Lung (tissue), 17 donors: ENCODE measurements at places on chromosomes 4 and X. TPM values are rescaled to one million over a fixed set of nuclear protein-coding genes. Genes with fewer than 3 reads are reported as not detected.

Gene SPARCL1
- 422 TPM for total RNA-seq

Gene FGA
- total RNA-seq, result 56.1 TPM

Gene CCNA2
- total RNA-seq, result 8.8 TPM

Gene ZXDB
- total RNA-seq, result 13.2 TPM

Gene CHRNA9
- total RNA-seq, result not detected

Gene KLF8
- total RNA-seq, result 12.6 TPM

Gene CT45A5
- 1.00 TPM for total RNA-seq

Gene SMARCA1
- total RNA-seq, result 21.3 TPM

Gene RHOXF2
- not detected for total RNA-seq

Gene FAM47E
- 6.3 TPM for total RNA-seq

Gene TEX13D
- not detected for total RNA-seq

GRCh38 chrX:147351644-147352043 is 537.1 kb upstream of the CXorf51A start:
- H3K36me3 ChIP-seq, result no peaks in the 10 kb centered on the region
- no peak overlapping the region for H3K4me3 ChIP-seq
- H3K27me3 ChIP-seq, result no peaks in the 10 kb centered on the region
- H3K27ac ChIP-seq, result no peak overlapping the region
- no peaks in the 10 kb centered on the region for H3K4me1 ChIP-seq

- H3K4me1 ChIP-seq, result peaks cover 3% of the 10 kb centered on the region
- DNase-seq, result no peak
- H3K36me3 ChIP-seq, result no peaks in the 10 kb centered on the region
- no peak overlapping the region for H3K27ac ChIP-seq
These were observed 8.5 kb upstream of the PTTG2 start for GRCh38 chr4:37951461-37952352.

- no peak for DNase-seq
- H3K27me3 ChIP-seq, result no peaks in the 10 kb centered on the region
- no peaks in the 10 kb centered on the region for H3K36me3 ChIP-seq
- H3K4me1 ChIP-seq, result no peaks in the 10 kb centered on the region
- H3K4me3 ChIP-seq, result no peak overlapping the region
These were observed 58.9 kb upstream of the SPP1 start for GRCh38 chr4:87916626-87917025.

GRCh38 chrX:11214346-11215190 is 78.6 kb upstream of the AMELX start:
- no peak overlapping the region for H3K27ac ChIP-seq
- peaks cover 7% of the 10 kb centered on the region for H3K27me3 ChIP-seq
- H3K36me3 ChIP-seq, result no peaks in the 10 kb centered on the region
- no peaks in the 10 kb centered on the region for H3K4me1 ChIP-seq

DNA sequence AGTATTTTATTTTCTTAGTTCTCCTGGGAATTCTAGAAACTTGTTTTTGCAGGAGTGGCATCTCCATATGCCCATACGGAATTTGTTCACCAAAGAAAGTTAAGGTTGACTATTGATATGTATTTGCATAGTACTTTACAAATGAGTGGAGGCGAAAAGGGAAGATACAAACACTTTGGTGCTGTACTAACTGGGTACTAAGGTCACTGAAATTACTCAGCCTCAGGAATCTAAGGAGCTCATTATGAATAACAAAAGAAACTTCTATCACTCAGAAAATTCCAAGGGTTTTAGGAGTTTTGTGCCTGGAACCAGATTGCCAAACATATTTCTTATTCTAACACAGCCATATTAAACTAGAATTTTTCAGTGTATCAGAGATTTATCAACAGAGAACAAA is 27.4 kb upstream of the TMPRSS11B start:
- no peak overlapping the region for H3K27ac ChIP-seq
- no peaks in the 10 kb centered on the region for H3K27me3 ChIP-seq
- no peak overlapping the region for H3K4me3 ChIP-seq
- H3K36me3 ChIP-seq, result no peaks in the 10 kb centered on the region

GRCh38 chr4:48499551-48500066 is 9.6 kb downstream of the ZAR1 start:
- H3K36me3 ChIP-seq, result peaks cover 12% of the 10 kb centered on the region

DNA sequence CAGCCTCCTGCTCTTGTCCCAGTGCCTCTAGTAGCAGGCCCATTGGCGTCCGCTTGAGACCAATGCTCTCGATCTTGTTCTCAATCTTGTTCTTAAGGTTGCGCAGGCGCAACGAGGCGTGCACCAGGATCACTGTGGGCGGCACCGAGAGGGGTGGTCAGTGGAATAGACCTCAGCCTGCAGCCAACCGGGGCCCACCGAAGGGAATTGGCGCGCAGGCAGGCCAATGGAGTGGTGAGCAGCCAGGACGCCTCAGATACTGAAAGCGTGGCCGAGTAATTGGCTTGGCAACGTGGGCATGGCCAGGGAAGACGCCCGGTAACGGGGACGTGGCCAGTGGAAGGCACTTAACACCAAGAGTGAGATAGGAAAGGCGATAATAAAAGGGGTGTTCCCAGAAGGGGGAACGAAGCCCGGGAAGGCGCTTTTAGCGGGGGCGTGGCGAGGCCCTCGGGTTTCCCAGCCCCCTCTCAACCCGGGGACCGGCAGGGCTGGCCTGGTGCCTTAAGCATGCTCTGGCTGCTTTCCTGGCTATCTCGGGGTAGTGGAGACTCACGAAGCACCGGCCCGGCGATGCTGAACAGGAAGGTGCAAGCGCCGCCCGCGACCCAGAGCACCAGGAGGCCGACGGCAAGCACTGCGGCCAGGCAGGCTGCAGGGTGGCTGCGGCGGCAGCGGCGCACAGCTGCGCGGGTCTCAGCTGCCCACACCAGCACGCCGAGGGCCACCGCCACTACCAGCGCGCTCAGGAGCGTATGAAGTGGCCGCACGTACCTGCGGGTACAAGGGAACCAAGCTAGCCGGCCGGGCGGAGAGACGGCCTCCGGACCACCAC is 1.7 kb downstream of the PRAF2 start:
- H3K27ac ChIP-seq, result peak overlapping the region; percentile 49
- no peaks in the 10 kb centered on the region for H3K27me3 ChIP-seq
- peaks cover 11% of the 10 kb centered on the region for H3K36me3 ChIP-seq
- peak; percentile 90 for DNase-seq
- no peaks in the 10 kb centered on the region for H3K4me1 ChIP-seq
- H3K4me3 ChIP-seq, result no peak overlapping the region

DNA sequence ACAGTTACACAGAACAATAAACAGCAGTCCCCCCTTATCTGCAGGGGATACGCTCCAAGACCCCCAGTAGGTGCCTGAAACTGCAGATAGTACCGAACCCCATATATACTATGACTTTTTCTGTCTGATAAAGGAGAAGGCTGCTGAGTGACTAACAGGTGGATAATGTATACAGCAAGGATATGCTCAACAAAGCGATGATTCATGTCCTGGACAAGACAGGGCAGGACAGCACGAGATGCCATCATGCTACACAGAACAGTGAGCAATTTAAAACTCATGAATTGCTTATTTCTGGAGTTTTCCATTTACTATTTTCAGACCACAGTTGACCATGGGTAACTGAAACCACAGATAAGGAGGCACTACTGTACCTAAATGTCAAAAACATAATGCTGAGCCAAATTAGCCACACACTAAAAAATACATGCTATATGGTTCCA is 76.1 kb downstream of the MANBA start:
- H3K27ac ChIP-seq, result no peak overlapping the region
- peaks cover 6% of the 10 kb centered on the region for H3K4me1 ChIP-seq
- H3K27me3 ChIP-seq, result no peaks in the 10 kb centered on the region

GRCh38 chr4:1153567-1154090 is 18.8 kb downstream of the SPON2 start:
- no peaks in the 10 kb centered on the region for H3K36me3 ChIP-seq
- H3K27ac ChIP-seq, result no peak overlapping the region
- H3K27me3 ChIP-seq, result no peaks in the 10 kb centered on the region
- H3K4me3 ChIP-seq, result no peak overlapping the region
- no peaks in the 10 kb centered on the region for H3K4me1 ChIP-seq

- no peaks in the 10 kb centered on the region for H3K36me3 ChIP-seq
- no peak overlapping the region for H3K27ac ChIP-seq
- no peaks in the 10 kb centered on the region for H3K27me3 ChIP-seq
- H3K4me1 ChIP-seq, result peaks cover 2% of the 10 kb centered on the region
- no peak overlapping the region for H3K4me3 ChIP-seq
These were observed 68.3 kb downstream of the AFAP1 start for GRCh38 chr4:7871356-7871755.

GRCh38 chrX:154436374-154436982 is 476 bp upstream of the GDI1 start:
- H3K4me3 ChIP-seq, result no peak overlapping the region
- peak overlapping the region; percentile 85 for H3K27ac ChIP-seq
- peaks cover 3% of the 10 kb centered on the region for H3K4me1 ChIP-seq
- H3K36me3 ChIP-seq, result peaks cover 13% of the 10 kb centered on the region

- no peaks in the 10 kb centered on the region for H3K27me3 ChIP-seq
- H3K36me3 ChIP-seq, result no peaks in the 10 kb centered on the region
- no peaks in the 10 kb centered on the region for H3K4me1 ChIP-seq
- H3K27ac ChIP-seq, result no peak overlapping the region
- H3K4me3 ChIP-seq, result no peak overlapping the region
These were observed 52.9 kb downstream of the ARHGAP24 start for GRCh38 chr4:85527815-85528214.

DNA sequence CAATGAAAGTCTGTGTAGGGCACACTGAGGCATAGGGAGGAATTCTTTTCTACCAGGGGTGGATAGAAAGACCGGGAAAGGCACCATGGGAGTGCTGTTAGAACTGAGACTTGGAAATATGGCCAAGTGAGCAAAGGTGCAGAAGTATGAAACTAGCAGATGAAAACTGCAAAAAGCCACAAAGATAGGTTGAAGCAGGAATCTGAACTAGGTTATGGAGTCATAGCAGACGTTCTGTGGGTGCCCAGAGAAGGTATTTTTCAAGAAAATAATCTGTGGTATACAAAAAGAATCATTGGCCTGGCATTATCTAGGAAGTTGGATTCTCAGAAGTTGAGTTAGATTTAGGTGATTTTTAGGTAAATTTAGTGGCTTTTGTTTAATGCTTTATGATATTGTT is 48.5 kb downstream of the SMAD1 start:
- no peaks in the 10 kb centered on the region for H3K27me3 ChIP-seq
- no peaks in the 10 kb centered on the region for H3K36me3 ChIP-seq
- DNase-seq, result no peak
- peaks cover 19% of the 10 kb centered on the region for H3K4me1 ChIP-seq
- no peak overlapping the region for H3K4me3 ChIP-seq

- peak; percentile 43 for DNase-seq
- H3K27me3 ChIP-seq, result no peaks in the 10 kb centered on the region
- H3K36me3 ChIP-seq, result no peaks in the 10 kb centered on the region
- peaks cover 10% of the 10 kb centered on the region for H3K4me1 ChIP-seq
These were observed 689 bp downstream of the METAP1 start for GRCh38 chr4:98996056-98996764.

DNA sequence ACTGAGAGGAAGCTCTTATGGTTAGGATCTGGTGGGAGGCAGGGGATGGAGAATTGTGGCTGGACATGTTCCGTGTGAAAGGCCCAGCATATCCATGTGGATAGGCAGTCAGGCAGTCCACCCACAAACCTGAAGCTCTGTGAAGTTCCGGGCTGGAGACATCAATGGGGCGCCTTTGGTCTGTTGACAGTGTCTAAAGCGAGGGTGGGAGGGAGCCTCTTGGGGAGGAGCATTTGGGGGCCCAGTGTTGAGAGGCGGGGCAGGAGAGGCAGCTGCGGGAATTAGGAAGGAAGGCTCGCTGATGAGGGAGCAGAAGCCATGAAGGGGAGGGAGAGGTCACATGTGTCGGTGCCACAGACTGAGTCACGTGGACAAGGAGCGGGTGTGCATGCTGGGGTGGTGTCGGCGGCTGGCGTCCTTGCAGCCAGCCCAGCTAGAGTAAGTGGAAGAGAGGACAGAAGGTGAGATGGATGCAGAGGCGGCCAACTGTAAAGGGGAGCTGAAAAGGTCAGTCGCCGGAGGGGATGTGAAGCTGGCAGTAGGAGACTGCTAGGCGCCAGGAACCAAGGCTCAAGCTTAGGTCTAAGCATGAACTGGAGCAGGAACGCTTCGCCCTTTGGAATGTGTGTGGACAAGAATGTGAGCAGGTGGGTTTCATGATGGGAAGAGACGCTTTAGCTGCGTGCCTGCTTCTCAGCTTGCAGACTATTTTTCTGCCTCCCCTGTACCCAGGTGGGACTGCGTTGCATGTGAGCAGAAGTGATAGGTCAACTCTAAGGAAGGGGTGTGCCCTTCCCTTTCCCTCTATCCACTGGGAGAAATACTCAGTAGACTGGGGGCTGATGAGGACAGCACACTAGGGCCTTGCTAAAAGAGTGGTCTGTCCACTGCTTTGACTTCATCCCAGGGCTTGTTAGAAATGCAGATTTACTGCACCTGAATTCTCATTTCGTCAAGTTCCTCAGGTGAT is 44.0 kb upstream of the TLR2 start:
- peaks cover 13% of the 10 kb centered on the region for H3K36me3 ChIP-seq
- no peak overlapping the region for H3K4me3 ChIP-seq
- H3K27ac ChIP-seq, result no peak overlapping the region
- H3K27me3 ChIP-seq, result no peaks in the 10 kb centered on the region
- no peaks in the 10 kb centered on the region for H3K4me1 ChIP-seq

GRCh38 chr4:34293459-34293858 is 1950.9 kb downstream of the ARAP2 start:
- no peaks in the 10 kb centered on the region for H3K27me3 ChIP-seq
- no peaks in the 10 kb centered on the region for H3K36me3 ChIP-seq
- no peaks in the 10 kb centered on the region for H3K4me1 ChIP-seq
- DNase-seq, result no peak
- no peak overlapping the region for H3K27ac ChIP-seq

GRCh38 chr4:82798168-82799005 is at the start of gene SCD5:
Gene SCD5, minus strand, starts transcription at chr4:82798796. Its CDS starts 259 bp downstream, at chr4:82798537.
- no peaks in the 10 kb centered on the region for H3K36me3 ChIP-seq
- no peaks in the 10 kb centered on the region for H3K27me3 ChIP-seq
- peak within 1 kb of the TSS; percentile 76 for H3K4me3 ChIP-seq
- peak; percentile 91 for DNase-seq

DNA sequence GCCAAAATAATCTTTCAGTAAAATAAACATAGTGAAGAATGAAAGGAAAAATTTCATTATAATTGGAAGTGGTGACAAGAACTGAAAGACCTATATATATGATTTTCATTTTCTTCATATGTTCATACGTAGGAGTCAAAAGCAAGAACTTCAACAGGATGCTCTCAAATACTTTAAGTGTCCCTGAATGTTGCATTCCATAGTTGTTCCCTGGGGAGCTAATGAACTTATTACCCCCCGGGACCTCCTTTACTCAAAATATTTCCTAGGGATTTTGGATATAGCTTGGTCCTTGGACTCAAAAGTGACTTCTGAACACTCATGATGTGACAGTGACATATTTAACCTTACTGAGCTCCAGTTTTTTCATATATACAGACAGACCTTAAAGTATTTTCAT is 44.9 kb upstream of the NDST4 start:
- no peak for DNase-seq
- H3K36me3 ChIP-seq, result no peaks in the 10 kb centered on the region
- no peak overlapping the region for H3K4me3 ChIP-seq
- H3K4me1 ChIP-seq, result no peaks in the 10 kb centered on the region
- H3K27ac ChIP-seq, result no peak overlapping the region

- no peak overlapping the region for H3K27ac ChIP-seq
- H3K4me1 ChIP-seq, result no peaks in the 10 kb centered on the region
- no peak overlapping the region for H3K4me3 ChIP-seq
- no peak for DNase-seq
- peaks cover 2% of the 10 kb centered on the region for H3K36me3 ChIP-seq
These were observed 237.4 kb downstream of the CAMK2D start for GRCh38 chr4:113524096-113524495.

- H3K27ac ChIP-seq, result no peak overlapping the region
- peak; percentile 10 for DNase-seq
- no peak overlapping the region for H3K4me3 ChIP-seq
- no peaks in the 10 kb centered on the region for H3K27me3 ChIP-seq
- H3K36me3 ChIP-seq, result no peaks in the 10 kb centered on the region
These were observed 941.2 kb upstream of the TENM3 start for GRCh38 chr4:181301735-181302710.

- H3K36me3 ChIP-seq, result no peaks in the 10 kb centered on the region
- H3K4me3 ChIP-seq, result no peak overlapping the region
- H3K27me3 ChIP-seq, result no peaks in the 10 kb centered on the region
- DNase-seq, result no peak
These were observed 172.0 kb upstream of the KLF3 start for GRCh38 chr4:38491854-38492478.
